Pulmonary artery endothelial cell (primary cell): ENCODE measurements at places on chromosomes 1 and 21.

DNA sequence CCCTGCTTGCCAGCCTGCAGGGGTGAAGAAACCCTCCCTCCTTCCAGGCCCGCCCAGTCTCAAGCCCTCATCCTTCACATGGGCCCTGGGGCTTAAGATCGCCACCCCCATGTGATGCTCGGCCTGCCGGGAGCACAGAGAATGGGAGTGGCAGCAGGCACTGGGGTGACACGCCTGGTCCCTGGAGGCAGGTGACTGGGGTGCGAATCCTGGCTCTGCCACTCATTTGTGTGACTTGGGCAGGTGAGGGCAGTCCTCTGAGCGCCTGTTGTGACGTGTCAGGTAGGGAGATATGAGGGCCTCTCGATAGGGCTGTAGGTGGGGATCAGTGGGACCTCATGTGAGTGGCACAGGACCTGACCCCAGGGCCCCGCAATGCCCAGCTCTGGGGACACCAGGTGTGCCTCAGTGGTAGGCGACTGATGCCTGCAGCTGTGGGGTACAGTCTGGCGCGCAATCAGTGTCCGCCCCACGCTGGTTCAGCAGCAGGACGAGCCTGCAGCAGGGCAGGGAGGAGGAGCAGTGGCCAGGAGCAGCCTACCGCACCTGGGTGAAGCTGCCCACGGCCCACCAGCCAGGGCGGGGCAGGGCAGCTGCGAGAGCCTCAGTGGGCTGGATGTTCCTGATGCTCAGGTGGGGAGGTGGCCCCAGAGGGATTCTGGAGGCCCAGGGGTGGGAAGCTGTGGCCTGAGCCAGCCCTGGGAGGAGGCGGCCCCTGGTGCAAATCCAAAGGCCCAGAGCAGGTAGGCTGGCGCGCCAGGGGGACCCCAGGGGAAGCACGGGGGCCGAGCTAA lies 6.2 kb downstream of the SH2D5 start:
- no peak for DNase-seq

- DNase-seq, result no peak
Observed at GRCh38 chr1:152630596-152630995, 7.7 kb upstream of the LCE3A start.

GRCh38 chr1:21383785-21384401 lies 56.0 kb upstream of the NBPF3 start:
- DNase-seq, result no peak

DNA sequence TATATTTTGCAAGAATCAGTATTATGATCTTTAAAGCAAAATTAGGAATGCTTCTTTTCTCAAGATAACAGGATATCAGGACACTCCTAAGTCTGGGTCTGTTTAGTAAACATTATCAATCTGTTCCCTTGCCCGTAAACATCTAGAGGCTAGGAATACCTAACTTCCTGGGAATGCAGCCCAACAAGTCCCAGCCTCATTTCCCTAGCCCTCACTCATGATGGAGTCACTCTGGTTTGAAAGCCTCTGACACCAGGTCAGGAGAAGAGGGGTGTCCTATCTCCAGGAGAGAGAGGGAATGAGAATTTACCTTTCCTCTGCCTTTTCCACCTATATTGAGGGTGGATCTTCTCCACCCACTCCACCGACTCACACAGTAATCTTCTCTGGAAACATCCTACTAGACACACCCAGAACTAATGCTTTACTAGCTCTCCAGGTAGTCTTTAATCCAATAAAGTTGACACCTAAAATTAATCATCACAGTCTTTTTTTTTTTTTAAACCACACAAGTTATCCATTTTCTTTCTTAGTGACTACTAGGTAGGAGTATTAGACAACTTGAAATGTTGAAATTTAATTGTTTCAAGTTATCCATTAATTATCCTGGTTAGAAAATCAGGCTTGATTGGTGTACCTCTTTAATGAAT lies 659.3 kb downstream of the USP25 start:
- no peak for DNase-seq

DNA sequence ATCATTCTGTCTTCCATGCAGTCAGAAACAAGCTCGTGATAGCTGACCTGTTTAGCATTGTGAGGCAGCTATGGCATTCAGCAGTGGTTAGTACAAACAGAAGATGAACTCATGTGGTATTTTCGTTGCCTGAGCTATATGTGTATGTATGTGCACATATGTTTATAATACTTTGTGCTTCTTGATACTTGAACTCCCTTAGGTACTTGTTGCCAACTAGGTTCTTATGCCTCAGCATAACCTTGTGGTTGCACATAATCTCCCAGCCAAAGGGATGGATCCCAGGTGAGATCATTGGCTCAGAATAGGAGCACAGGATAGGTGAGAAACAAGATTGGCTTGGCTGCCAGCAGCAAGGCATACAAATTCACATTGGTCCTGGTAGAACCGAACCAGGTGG lies 86.1 kb downstream of the VPS26C start:
- no peak for DNase-seq

DNA sequence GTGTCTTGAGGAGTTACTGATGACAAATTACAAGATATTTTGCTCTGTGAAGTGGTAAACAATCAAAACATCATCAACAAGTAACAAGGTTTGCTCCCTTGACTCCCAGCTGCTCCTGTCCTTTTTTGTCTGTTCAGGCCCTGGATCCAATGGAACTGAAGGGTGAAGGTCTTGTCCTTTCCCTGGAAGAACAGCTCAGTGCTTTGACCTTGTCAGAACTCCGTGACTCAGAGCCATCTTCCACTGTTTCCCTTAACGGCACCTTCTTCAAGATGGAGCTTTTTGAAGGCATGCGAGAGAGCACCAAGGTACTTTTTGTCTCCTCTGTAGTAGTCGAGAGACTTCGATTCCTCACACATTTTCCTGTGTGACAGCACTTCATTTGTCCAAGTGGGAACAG lies 29.0 kb downstream of the TRIM45 start:
- DNase-seq, result no peak

GRCh38 chr1:9317591-9318417 lies 25.1 kb downstream of the SPSB1 start:
- DNase-seq, result peak; percentile 74
